ENCODE measurements at places on chromosomes 4 and X.

DNA sequence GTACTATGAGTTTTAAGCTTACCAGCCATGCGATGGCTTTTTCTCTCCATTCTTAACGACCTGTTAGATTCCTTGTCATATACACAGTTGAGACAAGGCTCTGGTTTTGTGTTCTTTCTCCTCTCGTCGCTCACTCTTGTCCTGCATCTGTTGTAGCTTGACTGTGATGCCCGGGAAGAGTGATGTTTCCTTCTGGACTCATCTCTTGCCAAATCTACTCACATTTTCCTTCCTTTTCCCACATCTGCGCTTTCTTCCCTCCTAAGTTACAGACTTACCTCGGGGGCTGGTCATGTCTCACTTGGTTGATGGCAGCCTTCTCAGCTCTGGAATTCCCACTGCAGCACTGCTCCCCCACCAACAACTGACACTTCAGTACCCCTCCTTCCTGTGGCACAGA is 4.8 kb upstream of the MAP7D3 start:
- H3K27ac ChIP-seq: no peak overlapping the region
- no peak overlapping the region for H3K4me3 ChIP-seq
- H3K4me1 ChIP-seq: no peaks in the 10 kb centered on the region
- no peak for DNase-seq
- H3K36me3 ChIP-seq: no peaks in the 10 kb centered on the region

DNA sequence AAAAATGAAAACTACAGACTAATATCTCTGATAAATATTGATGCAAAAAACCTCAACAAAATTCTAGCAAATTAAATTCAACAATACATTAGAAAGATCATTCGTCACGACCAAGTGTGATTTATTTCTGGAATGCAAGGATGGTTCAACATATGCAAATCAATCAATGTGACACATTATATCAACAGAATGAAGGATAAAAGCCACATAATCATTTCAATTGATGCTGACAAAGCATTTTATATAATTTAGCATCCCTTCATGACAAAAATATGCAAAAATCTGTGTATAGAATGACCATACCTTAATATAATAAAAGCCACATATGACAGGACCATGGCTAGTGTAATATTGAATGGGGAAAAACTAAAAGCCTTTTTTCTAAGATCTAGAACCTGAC is 457.2 kb upstream of the SPANXN1 start:
- DNase-seq: no peak
- H3K4me3 ChIP-seq: no peak overlapping the region
- H3K27ac ChIP-seq: no peak overlapping the region
- H3K4me1 ChIP-seq: no peaks in the 10 kb centered on the region
- H3K27me3 ChIP-seq: no peaks in the 10 kb centered on the region

DNA sequence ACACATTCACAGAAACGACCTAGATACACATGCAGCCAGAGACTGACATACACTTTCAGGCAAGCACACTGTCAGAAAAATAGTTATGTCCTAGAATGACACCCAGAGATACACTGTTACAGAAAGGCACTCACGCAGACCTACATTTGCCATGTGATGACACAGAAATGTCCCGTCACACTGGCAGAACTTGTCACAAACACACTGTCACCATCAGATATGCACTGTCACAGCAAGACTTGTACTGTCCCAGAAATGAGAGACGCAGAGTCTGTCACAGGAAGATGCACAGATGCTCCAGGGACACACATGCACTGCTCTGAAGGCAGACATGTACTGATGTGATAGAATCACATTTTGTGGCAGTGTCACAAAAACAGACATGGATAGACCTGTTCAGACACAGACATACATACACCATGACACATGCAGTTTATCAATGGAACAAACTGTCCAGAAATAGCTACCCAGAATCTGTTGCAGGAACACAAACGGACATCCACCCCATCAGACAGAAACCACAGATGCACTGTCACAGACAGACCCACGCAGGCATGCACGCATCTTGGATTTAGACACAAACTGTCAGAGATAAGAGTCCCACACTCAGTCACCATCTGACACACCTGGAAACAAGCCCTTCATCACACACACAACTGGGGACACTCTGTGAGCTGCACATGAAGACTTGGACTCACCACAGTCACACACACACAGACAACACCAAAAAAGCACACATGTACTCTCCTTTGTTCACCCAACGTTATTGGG is 1.3 kb upstream of the PIM2 start:
- H3K36me3 ChIP-seq: peaks cover 63% of the 10 kb centered on the region
- DNase-seq: no peak
- H3K4me1 ChIP-seq: peaks cover 11% of the 10 kb centered on the region
- peak overlapping the region; percentile 95 for H3K4me3 ChIP-seq

GRCh38 chr4:160825644-160826338 is 1338.0 kb downstream of the FSTL5 start:
- H3K36me3 ChIP-seq: peaks cover 5% of the 10 kb centered on the region
- no peaks in the 10 kb centered on the region for H3K27me3 ChIP-seq
- no peak overlapping the region for H3K27ac ChIP-seq
- no peak for DNase-seq
- no peaks in the 10 kb centered on the region for H3K4me1 ChIP-seq

- DNase-seq: peak; percentile 55
- H3K4me1 ChIP-seq: peaks cover 4% of the 10 kb centered on the region
- H3K27ac ChIP-seq: no peak overlapping the region
- H3K27me3 ChIP-seq: no peaks in the 10 kb centered on the region
- H3K36me3 ChIP-seq: no peaks in the 10 kb centered on the region
Observed at GRCh38 chrX:110665223-110666002, 130.2 kb downstream of the CHRDL1 start.

DNA sequence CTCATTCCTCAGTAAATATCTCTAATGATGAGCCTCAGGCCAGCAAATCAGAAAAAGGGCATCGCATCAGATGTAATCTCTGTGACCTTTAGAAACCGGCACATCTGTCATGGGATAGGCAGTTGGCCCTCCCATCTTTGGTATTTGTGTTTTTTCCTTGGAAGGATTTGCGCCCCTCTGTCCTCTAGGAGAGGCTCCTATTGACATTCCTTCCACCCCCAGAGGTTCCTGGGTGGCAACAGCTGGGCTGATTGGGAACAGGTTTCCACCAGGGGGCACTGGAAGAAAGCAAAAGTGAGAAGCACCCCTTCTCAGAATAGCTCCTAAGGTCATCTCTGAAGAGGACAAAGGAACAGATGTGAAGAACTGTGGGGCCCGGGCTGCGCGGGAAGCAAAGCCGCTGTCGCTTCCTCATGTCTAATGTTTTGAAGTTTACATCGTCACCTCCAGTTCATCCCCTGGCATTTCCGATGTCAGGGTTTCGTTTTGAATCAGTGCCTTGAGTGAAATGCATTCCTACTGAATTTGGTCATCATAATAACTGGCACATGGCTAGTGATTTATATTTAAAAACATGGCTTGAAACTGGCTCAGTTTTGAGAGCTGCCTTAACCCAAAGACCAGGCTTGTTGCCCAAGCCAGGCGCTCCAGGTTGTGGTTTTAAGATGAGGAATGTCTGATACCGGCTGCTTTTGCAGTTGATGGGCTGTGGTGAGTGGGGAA is 6.2 kb downstream of the TXK start:
- peak overlapping the region; percentile 58 for H3K27ac ChIP-seq
- H3K4me3 ChIP-seq: peak overlapping the region; percentile 36
- no peaks in the 10 kb centered on the region for H3K27me3 ChIP-seq
- no peaks in the 10 kb centered on the region for H3K36me3 ChIP-seq
- peak; percentile 91 for DNase-seq

- no peak overlapping the region for H3K4me3 ChIP-seq
- no peaks in the 10 kb centered on the region for H3K27me3 ChIP-seq
- no peak for DNase-seq
- H3K4me1 ChIP-seq: no peaks in the 10 kb centered on the region
- no peaks in the 10 kb centered on the region for H3K36me3 ChIP-seq
Observed at GRCh38 chr4:122047456-122048425, 95.9 kb upstream of the TRPC3 start.

- H3K4me1 ChIP-seq: no peaks in the 10 kb centered on the region
- H3K4me3 ChIP-seq: no peak overlapping the region
Observed at GRCh38 chr4:170698334-170698733, 608.6 kb upstream of the AADAT start.

DNA sequence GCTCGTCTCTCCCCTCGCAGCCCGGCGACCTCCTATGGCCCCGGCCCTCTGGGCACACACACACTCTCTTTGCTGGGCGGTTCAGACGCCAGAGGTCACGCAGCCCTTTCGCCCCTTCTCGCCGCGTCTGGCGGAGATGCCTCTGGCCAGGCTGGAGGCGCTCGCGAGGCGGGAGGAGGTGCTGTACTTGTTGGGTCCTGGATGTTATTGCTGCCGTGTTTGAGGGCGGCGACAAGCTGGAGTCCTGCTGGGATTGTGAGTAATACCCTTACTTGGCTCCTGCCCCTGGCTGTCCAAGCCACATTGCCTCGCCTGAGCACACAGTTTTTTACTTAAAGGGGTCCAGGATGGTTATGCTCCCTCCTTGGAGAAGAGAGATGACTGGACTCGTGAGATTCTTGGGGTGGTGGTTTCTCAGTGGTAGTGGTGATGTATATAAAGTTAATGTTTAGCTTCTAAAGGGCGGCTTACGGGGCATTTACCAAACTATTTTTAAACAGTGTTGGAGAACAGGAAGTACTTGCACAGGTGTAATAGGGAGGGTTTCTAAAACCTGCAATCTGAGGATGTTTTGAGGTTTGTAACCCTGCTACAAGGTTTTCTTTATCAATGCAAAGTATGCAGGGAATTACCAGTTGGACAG is 572 bp downstream of the USP53 start:
- H3K36me3 ChIP-seq: peaks cover 8% of the 10 kb centered on the region
- no peaks in the 10 kb centered on the region for H3K27me3 ChIP-seq
- H3K27ac ChIP-seq: peak overlapping the region; percentile 24
- peak overlapping the region; percentile 82 for H3K4me3 ChIP-seq

GRCh38 chr4:6606465-6607235 is 31.7 kb downstream of the MAN2B2 start:
- peaks cover 29% of the 10 kb centered on the region for H3K36me3 ChIP-seq
- no peaks in the 10 kb centered on the region for H3K4me1 ChIP-seq
- no peak overlapping the region for H3K4me3 ChIP-seq
- H3K27ac ChIP-seq: no peak overlapping the region
- DNase-seq: no peak
- no peaks in the 10 kb centered on the region for H3K27me3 ChIP-seq

DNA sequence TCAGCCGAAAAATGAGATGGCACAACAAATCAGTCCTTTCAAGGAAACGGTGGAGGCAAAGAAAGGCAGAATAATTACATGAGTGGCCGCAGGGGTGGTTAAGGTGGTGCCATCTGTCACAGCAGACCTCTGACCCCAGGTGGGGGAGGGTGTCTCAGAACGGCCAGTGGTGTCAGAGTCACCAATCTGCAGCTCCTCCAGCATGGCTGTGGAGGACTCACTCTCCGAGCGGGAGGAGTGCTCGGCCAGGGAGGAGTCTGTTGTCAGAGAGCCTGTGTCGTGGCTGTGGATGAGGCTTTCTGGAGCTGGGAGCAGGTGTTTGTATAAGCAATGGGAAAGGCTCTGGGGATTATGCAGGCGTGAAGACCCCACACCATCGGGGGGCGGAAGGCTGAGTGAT is 130.3 kb upstream of the PDLIM3 start:
- no peaks in the 10 kb centered on the region for H3K27me3 ChIP-seq
- H3K36me3 ChIP-seq: peaks cover 38% of the 10 kb centered on the region
- peaks cover 2% of the 10 kb centered on the region for H3K4me1 ChIP-seq
- H3K4me3 ChIP-seq: no peak overlapping the region
- no peak overlapping the region for H3K27ac ChIP-seq
- no peak for DNase-seq

DNA sequence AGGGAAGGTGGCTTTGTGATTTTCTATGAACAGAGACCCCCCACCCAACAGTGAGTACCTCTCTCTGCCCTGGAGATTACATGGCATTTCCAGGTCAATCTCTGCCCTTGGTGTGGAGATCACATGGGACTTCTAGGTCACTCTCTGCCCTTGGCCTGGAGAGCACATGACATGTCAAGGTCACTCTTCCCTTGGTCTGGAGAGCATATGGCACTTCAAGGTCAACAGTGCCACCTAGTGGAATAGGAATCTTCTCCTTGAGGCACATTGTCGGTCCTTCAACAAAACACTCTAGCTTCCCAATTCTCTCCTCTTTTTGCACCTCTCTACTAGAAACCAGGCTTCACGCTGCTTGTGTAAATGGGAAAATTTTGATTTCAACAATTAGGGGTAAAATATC is 66.2 kb upstream of the TACR3 start:
- H3K4me1 ChIP-seq: no peaks in the 10 kb centered on the region

GRCh38 chr4:63786171-63786570 is 623.1 kb downstream of the TECRL start:
- no peak for DNase-seq
- H3K27me3 ChIP-seq: no peaks in the 10 kb centered on the region
- no peaks in the 10 kb centered on the region for H3K36me3 ChIP-seq
- H3K27ac ChIP-seq: no peak overlapping the region

DNA sequence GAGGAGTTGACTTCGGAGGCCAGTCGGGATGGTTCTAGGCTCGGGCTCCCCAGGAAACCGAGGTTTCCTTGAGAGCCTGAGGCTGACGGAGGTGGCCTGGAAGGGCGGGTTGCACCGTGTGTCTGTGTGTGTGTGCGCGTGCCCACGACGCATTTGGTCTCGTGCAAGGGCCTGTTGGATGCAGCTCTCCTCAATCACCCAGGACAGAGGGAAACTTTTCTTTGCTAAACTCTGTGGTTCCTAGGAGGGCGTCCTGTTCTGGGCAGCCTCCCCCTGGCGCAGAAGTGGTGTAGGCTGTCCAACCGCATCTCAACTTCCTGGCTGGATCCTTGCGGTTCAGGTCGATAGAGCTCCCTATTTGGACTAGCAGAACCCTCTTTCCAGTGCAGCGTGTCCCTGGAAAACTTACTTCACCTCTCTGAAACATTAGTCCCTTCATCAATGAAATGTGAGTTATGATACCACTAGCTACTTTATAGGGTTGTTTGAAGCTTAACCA is 973 bp downstream of the STK32B start:
- no peaks in the 10 kb centered on the region for H3K36me3 ChIP-seq
- H3K4me1 ChIP-seq: no peaks in the 10 kb centered on the region
- DNase-seq: no peak
- H3K27ac ChIP-seq: no peak overlapping the region
- peaks cover 20% of the 10 kb centered on the region for H3K27me3 ChIP-seq

GRCh38 chrX:43003939-43004338 is 226.0 kb upstream of the PPP1R2C start:
- no peaks in the 10 kb centered on the region for H3K27me3 ChIP-seq
- no peak for DNase-seq
- H3K27ac ChIP-seq: no peak overlapping the region
- no peak overlapping the region for H3K4me3 ChIP-seq

DNA sequence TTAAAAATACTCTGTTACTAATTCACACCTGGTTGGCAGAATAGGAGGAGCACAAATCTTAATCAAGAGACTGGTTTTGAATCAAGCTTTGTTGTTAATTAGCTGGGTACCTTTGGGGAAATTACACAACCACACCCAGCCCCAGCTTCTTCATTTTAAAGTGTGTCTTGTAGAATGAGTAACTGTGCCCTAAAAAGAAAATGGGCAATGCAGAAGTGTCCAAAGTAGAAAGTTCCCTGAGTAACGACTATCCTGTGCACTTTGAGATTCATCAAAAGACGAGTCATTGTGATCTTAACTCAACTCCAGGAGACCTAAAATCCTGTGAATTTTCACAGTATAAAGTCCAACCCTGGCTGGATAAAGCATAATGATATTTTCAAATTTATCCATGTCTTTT is 792.3 kb upstream of the HS3ST1 start:
- no peaks in the 10 kb centered on the region for H3K36me3 ChIP-seq
- H3K27me3 ChIP-seq: no peaks in the 10 kb centered on the region
- DNase-seq: no peak
- H3K27ac ChIP-seq: no peak overlapping the region
- H3K4me3 ChIP-seq: no peak overlapping the region
- no peaks in the 10 kb centered on the region for H3K4me1 ChIP-seq

All from H9 (cell line).